Pancreas (tissue), 10 donors: ENCODE measurements at places on chromosomes 5 and 9. TPM values are rescaled to one million over a fixed set of nuclear protein-coding genes. Genes with fewer than 3 reads are reported as not detected.

Gene EQTN
- total RNA-seq, result 0.65 TPM

Gene LHX3
- total RNA-seq, result not detected

Gene ENTR1
- 20.4 TPM for total RNA-seq

Gene SPINK9
- total RNA-seq, result not detected

Gene IRGM
- total RNA-seq, result 0.09 TPM

Gene CANX
- total RNA-seq, result 462 TPM

Gene NRG2
- 5.2 TPM for total RNA-seq

Gene FGF1
- 0.03 TPM for total RNA-seq

Gene SLC6A7
- total RNA-seq, result not detected

DNA sequence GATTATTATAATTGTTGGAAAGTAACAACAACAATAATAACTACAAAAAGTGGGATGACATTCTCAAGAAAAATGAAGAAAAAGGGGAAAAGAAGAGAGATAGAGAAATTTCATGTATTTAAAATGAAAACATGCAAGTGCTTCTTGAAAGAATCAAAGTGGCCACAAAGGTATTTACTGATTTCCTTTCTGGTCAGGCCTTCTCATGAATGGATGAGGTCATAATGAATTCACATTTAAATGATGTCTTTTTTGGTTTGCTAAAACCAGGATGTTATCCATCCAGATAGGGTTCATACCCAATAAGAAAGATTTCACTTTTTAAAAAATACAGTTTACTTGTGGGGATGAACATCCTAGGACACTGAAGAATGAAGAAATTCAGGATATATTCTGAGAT, 446.4 kb upstream of the PTGER4 start:
- no peaks in the 10 kb centered on the region for H3K36me3 ChIP-seq
- no peak for DNase-seq
- H3K27ac ChIP-seq, result no peak overlapping the region
- no peak overlapping the region for H3K4me3 ChIP-seq
- H3K4me1 ChIP-seq, result no peaks in the 10 kb centered on the region

- no peak overlapping the region for H3K4me3 ChIP-seq
- no peaks in the 10 kb centered on the region for H3K36me3 ChIP-seq
- H3K27ac ChIP-seq, result no peak overlapping the region
- DNase-seq, result no peak
These were observed 60.9 kb downstream of the TMEM215 start for GRCh38 chr9:32844259-32844658.

GRCh38 chr5:170254056-170254455, 21.3 kb downstream of the C5orf58 start:
- no peak for DNase-seq
- H3K36me3 ChIP-seq, result no peaks in the 10 kb centered on the region
- no peaks in the 10 kb centered on the region for H3K4me1 ChIP-seq
- no peak overlapping the region for H3K4me3 ChIP-seq
- no peaks in the 10 kb centered on the region for H3K27me3 ChIP-seq

GRCh38 chr9:110812886-110813285, 144.3 kb downstream of the MUSK start:
- H3K27me3 ChIP-seq, result no peaks in the 10 kb centered on the region
- no peaks in the 10 kb centered on the region for H3K4me1 ChIP-seq
- no peak for DNase-seq
- no peak overlapping the region for H3K4me3 ChIP-seq
- no peaks in the 10 kb centered on the region for H3K36me3 ChIP-seq

- H3K27ac ChIP-seq, result no peak overlapping the region
- H3K4me1 ChIP-seq, result no peaks in the 10 kb centered on the region
- no peak for DNase-seq
- H3K4me3 ChIP-seq, result no peak overlapping the region
- H3K36me3 ChIP-seq, result no peaks in the 10 kb centered on the region
These were observed 185.6 kb upstream of the POU5F2 start for GRCh38 chr5:93926831-93927620.

GRCh38 chr5:132595624-132596023, 38.8 kb downstream of the RAD50 start:
- H3K4me3 ChIP-seq, result no peak overlapping the region
- H3K36me3 ChIP-seq, result peaks cover 5% of the 10 kb centered on the region
- no peaks in the 10 kb centered on the region for H3K4me1 ChIP-seq
- no peaks in the 10 kb centered on the region for H3K27me3 ChIP-seq

- H3K27me3 ChIP-seq, result no peaks in the 10 kb centered on the region
- H3K4me3 ChIP-seq, result no peak overlapping the region
- no peak overlapping the region for H3K27ac ChIP-seq
- H3K4me1 ChIP-seq, result no peaks in the 10 kb centered on the region
These were observed 166.4 kb downstream of the DMRT2 start for GRCh38 chr9:1216532-1216931.

DNA sequence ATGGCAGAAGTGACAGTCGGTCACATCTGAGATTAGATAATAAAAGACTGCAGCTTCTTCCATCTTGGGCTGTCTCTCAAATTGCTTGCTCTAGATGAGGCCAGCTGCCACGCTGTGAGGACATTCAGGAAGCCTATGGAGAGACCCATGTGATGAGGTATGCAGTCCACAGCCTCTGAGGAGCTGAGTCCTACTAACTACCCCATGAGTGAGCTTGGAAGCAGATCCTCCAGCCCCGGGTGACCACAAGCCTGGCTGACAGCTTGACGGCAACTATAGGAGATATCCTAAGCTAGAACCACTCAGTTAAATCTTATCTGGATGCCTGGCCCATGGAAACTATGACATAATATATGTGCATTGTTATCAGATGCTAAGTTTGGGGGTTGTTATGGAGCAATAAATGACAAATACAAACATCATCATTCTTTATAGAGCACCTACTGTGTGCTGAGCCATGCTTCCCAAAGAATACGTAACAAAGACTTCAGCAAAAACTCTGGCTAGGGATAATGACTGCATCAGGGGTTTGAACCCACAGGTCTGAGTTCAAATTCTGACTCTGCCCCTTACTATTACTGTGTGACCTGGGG, 26.7 kb downstream of the KCNV2 start:
- H3K4me3 ChIP-seq, result no peak overlapping the region
- H3K27me3 ChIP-seq, result no peaks in the 10 kb centered on the region
- H3K36me3 ChIP-seq, result no peaks in the 10 kb centered on the region
- no peak for DNase-seq
- peaks cover 24% of the 10 kb centered on the region for H3K4me1 ChIP-seq
- no peak overlapping the region for H3K27ac ChIP-seq

DNA sequence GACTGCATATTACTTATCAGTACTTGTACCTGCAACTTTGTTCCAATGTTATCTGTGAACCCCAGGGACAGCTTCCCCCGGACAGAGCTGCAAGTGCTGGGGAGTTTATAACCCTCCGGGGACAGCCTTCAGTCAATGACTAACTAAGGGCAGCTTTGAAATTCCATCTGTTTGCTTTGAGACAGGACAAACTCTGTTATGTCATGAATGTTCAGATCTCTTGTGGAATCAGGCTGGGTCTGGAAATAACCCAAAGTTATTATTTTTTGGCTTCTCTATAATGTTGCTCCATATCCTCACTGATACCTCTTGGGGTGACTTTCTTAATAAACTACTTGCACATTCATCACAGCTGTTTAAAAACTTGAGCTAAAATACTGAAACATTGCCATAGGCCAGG, 617.5 kb upstream of the TLE4 start:
- H3K27me3 ChIP-seq, result no peaks in the 10 kb centered on the region
- H3K27ac ChIP-seq, result no peak overlapping the region
- DNase-seq, result no peak
- H3K36me3 ChIP-seq, result no peaks in the 10 kb centered on the region

DNA sequence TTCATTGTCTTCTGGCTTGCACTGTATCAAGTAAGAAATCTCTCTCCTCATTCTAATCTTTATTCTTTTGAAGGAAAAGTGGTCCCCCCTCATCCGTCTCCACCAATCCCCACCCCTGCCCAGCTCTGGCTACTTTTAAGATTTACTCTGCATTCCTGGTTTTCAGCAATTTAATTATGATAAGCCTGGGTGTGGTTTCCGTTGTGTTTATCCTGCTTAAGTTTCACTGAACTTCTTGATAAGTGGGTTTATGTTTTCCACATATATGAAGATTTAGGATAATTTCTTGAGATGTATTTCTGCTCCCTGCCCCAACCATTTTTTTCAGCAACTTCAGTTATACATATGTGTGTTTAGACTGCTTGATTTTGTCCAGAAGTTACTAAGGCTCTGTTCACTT, 46.5 kb downstream of the PTBP3 start:
- no peaks in the 10 kb centered on the region for H3K36me3 ChIP-seq
- no peaks in the 10 kb centered on the region for H3K27me3 ChIP-seq
- no peak overlapping the region for H3K27ac ChIP-seq
- no peak overlapping the region for H3K4me3 ChIP-seq
- DNase-seq, result no peak

DNA sequence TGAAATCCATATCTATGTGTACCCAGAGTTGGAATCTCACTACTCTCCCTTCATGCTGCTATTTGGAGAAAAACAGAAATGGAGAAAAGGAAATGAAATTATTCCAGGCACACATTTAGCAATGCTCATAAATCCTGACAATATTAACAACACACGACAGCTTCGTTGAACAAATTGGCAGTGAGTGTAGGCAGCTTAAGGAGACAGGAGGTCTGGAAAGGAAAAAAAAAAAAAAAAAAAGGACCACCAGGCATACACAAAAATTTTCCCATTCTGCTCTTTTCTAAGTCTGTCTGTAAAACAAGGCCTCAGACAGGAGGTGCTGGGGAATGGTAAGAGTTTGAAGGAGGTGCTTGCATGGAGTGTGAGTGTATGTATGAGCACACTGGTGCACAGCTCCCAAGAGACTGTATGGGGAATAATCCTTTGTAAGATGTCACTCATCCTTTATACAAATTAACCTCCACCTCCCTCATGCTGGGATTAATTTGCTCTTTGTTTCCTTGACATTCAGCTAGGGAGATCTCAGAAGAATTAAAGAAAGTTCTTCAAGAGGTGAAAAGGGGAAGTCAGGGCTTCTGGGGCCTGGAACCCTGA, 78.9 kb downstream of the ASTN2 start:
- H3K4me1 ChIP-seq, result no peaks in the 10 kb centered on the region
- no peak overlapping the region for H3K27ac ChIP-seq
- H3K27me3 ChIP-seq, result no peaks in the 10 kb centered on the region
- no peak for DNase-seq
- no peaks in the 10 kb centered on the region for H3K36me3 ChIP-seq

- H3K4me1 ChIP-seq, result no peaks in the 10 kb centered on the region
- H3K4me3 ChIP-seq, result no peak overlapping the region
- no peaks in the 10 kb centered on the region for H3K27me3 ChIP-seq
- H3K36me3 ChIP-seq, result no peaks in the 10 kb centered on the region
- no peak for DNase-seq
These were observed 237.5 kb downstream of the AP3B1 start for GRCh38 chr5:78056901-78057514.

DNA sequence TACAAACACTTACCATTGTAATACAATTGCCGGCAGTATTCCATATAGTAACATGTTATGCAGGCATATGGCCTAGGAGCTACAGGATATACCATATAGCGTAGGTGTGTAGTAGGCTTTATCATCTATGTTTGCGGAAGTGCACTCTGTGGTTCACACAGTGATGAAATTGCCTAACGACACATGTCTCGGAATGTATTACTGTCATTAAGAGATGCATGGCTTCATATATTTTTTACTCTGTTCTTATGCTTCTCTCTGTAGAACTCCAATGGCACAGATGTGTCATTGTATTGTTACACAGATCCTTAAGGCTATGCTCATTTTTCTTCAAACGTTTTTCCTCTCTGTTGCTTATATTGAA, 19.2 kb upstream of the ANKRD18A start:
- DNase-seq, result no peak
- no peaks in the 10 kb centered on the region for H3K36me3 ChIP-seq
- H3K27me3 ChIP-seq, result no peaks in the 10 kb centered on the region

- H3K27ac ChIP-seq, result no peak overlapping the region
- H3K36me3 ChIP-seq, result no peaks in the 10 kb centered on the region
- H3K27me3 ChIP-seq, result no peaks in the 10 kb centered on the region
- H3K4me3 ChIP-seq, result no peak overlapping the region
These were observed 148.7 kb downstream of the LURAP1L start for GRCh38 chr9:12923468-12924009.

DNA sequence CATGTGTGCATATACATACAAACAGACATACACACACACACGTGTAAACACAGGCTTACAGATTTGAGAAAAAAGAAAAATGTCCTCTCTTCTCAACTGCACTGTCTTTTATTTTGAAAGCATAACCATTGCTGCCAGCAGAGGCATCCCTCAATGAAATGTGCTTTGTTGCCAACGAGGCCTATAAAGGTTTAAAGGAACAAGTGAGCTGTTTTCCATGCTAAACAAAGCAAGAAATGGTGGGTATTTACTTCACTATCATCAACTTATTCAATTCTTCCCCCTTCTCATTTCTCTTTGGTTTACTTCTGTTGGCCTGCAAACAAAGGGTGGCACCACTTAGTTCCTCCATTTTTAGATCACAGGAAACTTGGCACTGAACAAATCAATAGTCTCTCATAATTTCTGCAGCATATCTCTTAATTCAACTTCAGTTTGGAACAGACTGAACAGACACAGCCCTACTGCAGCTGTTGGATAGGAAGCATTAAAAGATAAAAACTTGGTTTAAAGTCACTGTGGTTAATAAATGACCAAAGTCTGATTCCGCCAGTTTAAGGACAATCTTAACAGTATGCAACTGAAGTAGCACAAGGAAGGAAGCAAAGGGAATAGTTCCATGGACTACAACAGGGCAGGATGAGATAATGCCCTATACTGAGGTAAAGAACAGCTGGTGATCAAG, 21.7 kb downstream of the TTC33 start:
- H3K27ac ChIP-seq, result peak overlapping the region; percentile 40
- no peak for DNase-seq
- no peak overlapping the region for H3K4me3 ChIP-seq
- peaks cover 27% of the 10 kb centered on the region for H3K4me1 ChIP-seq

DNA sequence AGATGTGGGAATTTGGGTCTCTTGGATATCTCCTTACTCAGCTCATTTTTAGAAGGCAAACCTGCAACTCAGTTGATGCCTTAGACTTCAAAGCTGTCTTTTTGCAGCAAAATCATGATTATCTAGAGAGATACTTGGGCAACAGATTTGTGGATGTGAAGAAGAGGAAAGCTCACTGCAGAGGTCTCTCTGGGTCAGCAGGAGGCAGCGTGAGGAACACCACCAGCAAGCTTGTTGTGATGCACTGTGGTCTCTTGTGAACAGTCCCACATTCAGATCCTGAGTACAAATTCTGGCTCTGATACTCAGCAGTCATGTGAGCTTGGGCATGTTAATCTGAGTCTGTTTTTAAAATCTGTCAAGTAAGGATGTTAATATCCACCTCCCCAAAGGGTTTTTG, 26.3 kb upstream of the DMRT3 start:
- H3K27me3 ChIP-seq, result peaks cover 12% of the 10 kb centered on the region
- H3K27ac ChIP-seq, result no peak overlapping the region
- no peaks in the 10 kb centered on the region for H3K4me1 ChIP-seq

GRCh38 chr5:74622122-74622521, 18.4 kb downstream of the ENC1 start:
- no peak overlapping the region for H3K27ac ChIP-seq
- no peaks in the 10 kb centered on the region for H3K36me3 ChIP-seq
- H3K27me3 ChIP-seq, result no peaks in the 10 kb centered on the region
- no peak overlapping the region for H3K4me3 ChIP-seq

DNA sequence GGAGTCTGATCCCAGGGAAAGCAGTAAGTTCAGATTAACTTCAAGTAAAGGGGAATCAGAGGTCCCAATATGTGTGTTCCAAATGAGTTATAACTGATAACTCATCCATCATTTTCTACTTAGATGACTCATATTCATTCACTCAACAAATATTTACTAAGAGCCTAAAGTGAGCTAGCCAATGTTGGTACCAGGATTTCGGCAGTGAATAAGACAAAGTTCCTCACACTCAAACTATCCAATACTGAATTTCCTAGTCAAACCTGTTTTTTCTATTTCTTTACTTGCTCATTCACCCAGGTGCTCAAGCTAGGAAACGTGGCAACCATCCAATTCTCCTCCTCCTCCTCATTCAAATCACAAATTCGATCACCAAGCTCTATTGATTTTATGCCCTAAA, 25.8 kb downstream of the FBXW2 start:
- peaks cover 4% of the 10 kb centered on the region for H3K36me3 ChIP-seq
- no peak overlapping the region for H3K4me3 ChIP-seq
- H3K27ac ChIP-seq, result no peak overlapping the region
- DNase-seq, result no peak
